ENCODE measurements at places on chromosomes 7 and 10. TPM values are rescaled to one million over a fixed set of nuclear protein-coding genes. Genes with fewer than 3 reads are reported as not detected.

The SEC23IP gene
- 45.6 TPM for total RNA-seq

DNA sequence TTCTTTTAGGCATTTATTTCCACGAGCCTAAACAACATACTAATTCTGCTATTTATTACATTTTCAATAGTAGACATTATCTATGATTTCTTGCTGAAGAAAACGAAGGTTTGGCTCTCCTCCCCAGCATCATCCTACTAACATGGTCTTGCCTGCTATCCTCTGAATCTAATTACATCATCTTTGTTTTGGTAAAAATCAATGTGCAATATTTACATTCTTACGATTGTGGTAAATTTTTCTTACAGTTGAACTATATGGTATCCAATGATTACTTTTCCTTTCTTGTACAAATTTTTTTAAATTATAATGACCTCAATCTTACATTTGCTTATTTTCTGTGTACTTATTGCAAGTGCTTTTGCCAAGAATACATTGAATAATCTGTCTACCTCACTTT, 7.0 kb upstream of the CALD1 start:
- DNase-seq, result no peak

The CLCN1 gene
- total RNA-seq, result not detected

DNA sequence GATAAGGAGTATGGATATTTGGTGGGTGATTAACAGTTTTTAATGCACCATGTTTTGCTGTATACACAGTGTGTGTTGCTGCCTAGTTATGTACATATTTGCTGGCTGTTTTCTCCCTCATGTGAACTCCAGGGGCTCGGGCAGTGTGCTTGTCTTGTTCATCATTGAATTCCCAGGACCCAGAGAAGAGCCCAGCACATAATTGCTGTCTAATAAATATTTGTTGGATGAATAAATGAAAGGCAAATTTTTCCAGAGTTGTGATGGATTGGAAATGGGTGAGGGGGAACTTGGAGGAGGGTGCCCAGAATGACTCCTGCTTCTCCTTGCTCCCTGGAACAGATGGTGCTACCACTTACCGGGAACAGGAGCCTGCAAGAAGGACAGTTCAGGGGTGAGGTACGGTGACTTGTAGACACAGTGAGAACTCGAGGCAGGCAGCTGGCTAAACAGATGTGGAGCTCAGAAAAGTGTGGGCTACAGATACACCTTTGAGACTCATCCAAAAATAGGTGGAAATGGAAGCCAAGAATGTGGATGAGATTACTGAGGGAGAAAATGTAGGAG, 586.8 kb upstream of the MGMT start:
- no peak for DNase-seq

The SPDYE16 gene
- total RNA-seq, result 1.9 TPM

The MPP7 gene
- 7.8 TPM for total RNA-seq

DNA sequence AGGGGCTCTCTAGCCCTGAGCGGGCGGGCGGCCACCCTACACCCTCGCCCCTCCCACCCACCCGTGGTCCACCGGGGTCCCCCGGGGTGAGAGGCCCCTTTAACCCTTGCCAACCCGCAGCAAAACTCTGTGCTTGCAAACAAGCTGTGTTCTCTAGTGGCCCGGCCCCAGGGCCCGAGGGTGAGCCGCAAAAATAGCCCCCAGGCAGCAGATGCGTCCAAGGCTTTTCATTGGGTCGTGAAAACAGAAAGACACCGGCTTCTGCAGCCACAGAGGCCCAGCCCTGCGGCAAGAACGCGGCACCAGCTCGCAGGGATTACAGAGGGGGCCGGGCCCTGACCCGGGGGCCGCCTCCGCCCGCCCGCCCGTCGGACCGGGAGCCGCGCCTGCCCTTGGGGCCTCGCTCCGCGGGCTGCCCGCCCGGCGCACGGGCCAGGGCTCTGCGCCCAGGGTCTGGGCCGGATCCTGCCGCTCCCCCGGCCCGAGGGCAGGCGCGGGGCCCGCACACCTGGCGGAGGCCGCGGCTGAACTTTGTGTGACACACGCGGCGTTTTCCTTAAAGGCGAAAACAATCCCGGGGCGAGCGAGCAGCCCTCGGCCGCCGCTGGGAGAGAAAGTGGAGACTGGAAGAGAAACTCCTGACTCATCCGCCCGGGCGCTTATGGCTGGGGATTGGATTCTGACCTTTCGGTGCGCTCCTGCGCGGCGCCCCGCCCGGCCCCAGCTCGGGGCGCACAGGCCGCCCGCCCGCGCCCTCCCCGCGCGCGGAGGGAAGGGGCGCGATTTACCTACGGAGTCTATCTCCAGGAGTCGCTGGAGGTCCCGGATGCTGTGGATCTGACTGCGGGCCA, 2.8 kb downstream of the PDGFA start:
- DNase-seq, result no peak

The MUC12 gene
- not detected for total RNA-seq

The ABCA13 gene
- 7.6 TPM for total RNA-seq

DNA sequence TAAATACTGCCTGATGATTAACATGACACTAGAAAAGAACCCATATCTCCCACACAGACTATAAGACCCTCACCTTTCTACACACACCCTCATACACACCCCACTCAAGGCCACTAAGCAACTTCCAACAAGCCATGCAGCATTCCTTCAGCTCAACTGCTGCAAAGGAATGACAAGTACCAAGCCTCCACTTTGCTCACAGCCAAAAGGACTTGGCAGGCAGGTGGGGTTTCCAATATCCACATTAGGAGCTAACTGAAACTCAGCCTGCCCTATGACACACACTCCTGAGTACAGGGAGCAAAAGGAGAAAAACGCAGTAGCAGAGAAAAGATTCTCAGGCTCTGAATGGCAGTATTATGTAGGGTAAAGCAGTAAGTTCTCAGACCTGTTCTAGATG, 13.4 kb downstream of the USP54 start:
- DNase-seq, result no peak
